ENCODE measurements at places on chromosomes 5 and 9.

GRCh38 chr9:1995084-1995483 lies 20.1 kb upstream of the SMARCA2 start:
- DNase-seq, result no peak

DNA sequence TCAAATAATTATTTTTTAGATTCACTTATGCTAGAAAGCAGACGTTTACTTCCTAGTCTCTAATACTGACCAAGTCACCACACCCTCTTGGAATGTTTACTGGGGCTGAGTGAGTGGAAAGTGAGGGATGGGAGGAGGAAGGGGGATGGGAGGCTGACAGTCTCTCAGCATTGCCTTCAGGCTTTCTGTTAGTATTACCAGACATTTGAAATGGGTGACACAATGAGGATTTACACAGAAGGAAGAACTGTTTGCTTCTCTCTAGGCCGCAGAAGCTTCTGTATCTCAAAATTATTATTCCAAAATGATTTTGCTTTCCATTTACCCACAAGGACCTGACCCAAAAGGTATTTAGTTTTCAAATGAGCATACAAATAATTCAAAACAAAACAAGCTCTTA lies 232.8 kb upstream of the ZNF608 start:
- DNase-seq, result no peak

DNA sequence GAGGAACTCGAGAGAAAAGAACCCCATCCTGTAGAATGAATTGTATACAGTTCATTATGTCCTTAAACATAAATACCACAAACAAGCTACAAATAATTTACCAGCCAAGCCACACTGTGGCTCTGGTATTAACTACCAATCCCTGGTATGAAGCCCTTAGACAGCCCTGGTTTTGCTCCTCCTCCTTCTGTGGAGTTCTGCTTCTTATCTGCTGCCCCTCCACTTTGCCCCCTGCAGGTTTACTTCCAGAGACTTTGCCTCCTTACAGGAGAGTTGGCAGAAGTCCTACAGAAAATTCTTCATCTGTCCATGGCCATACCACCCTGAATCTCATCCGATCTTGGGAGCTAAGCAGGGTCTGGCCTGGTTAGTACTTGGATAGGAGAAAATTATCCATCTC lies 219.8 kb downstream of the ACTL7B start:
- no peak for DNase-seq

DNA sequence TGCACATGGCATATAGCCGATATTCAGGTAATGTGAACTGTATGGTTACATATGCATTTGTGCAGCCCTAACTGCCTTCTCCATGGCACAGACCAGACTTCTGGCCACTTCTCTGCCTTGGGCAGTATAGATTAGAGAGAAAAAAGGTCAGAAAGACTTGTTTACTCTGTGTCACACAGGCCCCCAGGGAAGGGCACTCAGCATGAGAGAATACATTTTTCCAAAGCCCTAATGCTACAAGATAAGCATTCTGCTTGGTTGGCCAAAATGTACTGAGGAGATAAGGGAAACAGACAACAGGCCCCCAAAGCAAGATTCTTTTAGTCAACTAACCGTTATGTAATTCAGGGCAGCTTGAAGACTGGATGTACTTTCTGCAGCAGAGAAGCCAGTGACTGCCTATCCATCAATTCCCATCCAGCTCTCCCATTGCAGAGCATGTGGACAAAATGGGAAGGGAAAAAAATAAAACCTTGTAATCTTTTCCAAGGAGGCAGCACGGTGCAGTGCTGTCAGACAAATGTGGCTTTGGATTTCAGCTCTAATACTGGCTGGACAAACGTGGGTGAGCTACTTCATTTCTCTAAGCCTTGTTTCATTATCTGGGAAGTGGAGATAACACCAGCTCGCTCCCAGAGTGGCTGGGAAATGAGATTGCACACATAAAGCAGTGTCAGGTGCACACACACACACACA lies 205.9 kb downstream of the NSG2 start:
- no peak for DNase-seq

DNA sequence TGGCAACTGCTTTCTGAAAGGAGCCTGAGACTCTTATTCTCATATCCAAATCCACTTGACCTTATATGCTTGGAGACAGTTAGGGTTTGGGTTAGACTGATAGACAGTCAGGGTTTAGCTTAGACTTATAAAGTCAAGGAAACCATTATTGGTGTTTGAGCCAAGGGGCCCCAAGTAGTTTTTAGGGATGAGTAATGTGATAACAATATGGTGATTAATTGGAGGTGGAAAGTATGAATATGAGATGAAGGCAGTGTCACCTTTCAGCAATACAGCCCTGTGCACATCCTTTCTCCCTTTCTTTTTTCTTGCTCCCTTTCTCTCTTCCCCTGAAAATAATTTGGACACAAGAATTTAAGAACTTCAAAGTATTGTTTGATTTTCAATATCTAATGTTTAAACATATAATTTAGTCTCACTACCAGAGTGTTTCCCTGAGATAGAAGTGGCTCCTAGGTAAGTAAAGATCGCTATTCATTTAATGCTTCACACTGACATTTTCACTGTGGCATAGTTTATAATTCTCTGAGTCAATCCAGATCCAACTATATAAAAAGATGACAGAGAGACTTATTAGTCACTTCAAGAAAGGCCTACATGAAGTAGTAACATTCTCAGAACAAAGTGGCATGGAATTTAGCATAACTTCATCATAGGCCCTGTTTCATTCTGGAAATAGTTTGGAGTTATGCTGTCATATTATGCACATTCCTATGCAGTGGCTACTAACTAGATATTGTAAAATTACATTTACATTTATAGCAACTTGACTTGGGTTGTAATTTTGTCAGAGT lies 200.8 kb downstream of the CHSY3 start:
- DNase-seq, result no peak

DNA sequence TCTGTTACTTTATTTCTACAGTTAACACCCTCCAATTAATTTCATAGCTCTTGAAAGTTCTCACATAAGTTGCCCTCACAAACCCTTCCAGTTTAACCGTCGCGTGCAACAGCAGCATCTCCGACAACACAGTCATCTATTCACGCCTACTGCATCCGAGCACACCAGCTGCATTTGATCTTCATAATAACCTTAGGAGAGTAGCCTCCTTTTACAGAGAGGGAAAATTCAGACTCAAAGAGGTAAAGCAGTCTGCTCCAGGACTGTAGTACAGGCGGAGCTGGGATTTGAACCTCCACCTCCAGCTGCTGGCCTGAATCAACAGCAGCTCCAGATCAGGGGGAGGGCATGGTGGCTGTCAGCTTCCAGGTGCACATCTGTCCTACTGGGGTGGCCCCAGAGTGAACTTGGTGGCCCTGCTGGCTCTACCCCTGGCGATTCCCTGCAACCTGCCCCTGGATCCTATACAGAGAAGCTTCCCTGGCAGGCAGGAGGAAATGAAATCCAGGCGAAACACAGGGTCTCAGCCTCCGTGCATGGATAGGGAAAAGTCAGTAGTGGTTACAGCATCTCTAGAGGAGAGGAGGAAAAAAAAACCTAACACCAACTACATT lies 71.6 kb upstream of the UNC5A start:
- no peak for DNase-seq

GRCh38 chr9:99628285-99628684 lies 193.4 kb upstream of the NR4A3 start:
- DNase-seq, result no peak

DNA sequence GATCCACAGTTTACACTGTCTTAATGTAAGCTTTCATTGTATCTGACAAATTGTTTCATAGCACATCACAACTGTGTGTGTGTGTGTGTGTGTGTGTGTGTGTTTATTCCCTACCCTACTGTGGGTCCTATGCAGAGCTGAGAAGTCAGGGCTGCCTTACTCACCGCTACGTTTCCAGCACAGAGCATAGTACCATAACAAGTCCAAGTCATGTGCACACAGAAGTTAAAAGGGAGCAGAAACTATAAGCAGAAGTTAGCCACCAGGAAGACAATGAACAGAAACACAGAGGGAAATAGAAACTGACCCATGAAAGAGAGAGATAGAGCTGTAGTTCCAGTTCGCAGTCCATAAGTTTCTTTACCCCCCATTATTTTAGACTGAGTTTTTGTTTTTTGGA lies 38.2 kb upstream of the DMXL1 start:
- no peak for DNase-seq

GRCh38 chr5:43601454-43602260 lies 1.3 kb upstream of the NNT start:
- DNase-seq, result no peak

- no peak for DNase-seq
Measured at GRCh38 chr5:42887575-42887974, 75.9 kb upstream of the SELENOP start.

DNA sequence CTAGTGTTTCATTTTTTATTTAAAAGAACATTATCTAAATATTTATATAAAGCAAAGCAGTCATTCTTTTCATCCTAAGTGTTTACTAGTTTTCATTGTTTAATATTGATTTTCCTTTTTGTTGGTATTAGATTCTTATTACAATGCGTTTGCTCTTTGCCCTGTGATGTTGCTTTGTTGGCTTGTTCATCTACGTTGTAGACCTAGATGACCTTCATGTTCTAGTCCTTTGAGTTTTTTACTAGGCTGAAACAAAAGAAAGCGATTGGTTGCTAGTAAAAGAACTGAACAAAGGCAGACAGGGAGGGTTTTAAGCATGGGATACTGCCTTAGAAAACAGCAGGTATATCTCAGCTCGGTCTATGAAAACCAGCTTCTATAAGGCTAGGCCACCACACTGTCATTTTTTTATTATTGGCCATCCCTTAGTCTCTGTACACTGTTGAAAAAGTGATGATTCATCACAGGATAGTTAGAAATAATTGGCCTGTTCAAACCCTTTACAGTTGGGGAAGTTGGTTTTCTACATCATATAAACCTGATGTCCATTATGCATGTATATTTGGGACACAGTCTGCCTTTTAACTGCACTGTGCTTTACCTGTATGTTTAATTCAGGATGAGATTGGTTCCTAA lies 119.0 kb downstream of the ZCCHC7 start:
- no peak for DNase-seq
